ENCODE measurements at places on chromosomes 7 and 10.

GRCh38 chr7:81676105-81676811, 93.6 kb downstream of the HGF start:
- DNase-seq = no peak

DNA sequence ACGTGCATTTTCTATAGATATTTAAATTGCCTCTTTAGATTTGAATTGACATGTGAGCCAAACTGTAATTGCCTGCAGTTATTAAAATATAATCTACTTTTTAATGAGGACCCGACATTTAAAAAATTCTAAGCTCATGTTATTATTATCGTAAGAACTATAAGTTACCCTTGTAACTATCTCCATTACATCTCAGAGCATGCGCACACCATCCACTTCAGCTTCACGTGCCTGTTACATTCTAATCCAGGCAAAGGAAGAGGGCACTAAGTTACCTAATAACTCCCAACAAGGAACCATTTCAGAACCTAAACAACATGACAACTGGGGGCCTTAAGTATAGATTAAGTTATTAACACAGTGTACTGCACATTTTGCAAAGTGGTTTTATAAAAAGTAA, 509.0 kb upstream of the DPP6 start:
- no peak for DNase-seq

DNA sequence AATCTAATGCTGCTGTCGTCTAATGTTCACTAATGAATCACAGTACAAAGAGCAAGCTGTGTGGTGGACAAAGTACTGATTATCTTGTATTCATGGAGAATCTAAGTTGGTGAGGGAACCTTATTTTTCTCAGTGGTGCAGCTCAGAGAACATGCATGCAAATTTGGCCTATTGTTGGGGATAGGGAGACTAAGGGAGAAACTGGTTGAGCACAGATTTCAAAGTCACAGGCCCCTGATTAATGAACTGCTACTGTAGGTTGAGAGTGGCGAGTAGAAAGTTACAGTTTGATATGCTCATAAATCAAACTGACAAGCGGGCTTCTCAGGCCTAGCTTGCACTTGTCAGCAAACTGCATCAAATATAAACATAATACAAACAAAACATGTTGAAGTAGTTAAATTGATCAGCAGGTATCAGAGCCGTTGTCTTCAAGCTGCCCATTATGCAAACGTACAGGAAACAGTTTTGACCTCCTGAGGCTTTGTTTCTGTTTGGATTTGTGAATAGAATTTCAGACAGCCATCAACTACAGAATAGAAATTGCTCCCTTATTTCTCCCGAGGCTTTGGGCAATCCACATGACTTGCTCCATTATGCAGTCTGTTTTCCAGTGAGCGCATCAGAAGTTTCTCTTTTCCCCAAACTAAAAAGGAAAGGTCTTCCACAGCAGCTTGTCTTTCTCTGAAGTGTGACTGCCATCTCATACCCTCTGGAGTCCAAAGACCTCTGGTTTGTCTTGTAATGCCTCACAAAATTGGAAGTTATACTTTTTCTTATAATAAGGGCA, 215.8 kb downstream of the FOXP2 start:
- no peak for DNase-seq

DNA sequence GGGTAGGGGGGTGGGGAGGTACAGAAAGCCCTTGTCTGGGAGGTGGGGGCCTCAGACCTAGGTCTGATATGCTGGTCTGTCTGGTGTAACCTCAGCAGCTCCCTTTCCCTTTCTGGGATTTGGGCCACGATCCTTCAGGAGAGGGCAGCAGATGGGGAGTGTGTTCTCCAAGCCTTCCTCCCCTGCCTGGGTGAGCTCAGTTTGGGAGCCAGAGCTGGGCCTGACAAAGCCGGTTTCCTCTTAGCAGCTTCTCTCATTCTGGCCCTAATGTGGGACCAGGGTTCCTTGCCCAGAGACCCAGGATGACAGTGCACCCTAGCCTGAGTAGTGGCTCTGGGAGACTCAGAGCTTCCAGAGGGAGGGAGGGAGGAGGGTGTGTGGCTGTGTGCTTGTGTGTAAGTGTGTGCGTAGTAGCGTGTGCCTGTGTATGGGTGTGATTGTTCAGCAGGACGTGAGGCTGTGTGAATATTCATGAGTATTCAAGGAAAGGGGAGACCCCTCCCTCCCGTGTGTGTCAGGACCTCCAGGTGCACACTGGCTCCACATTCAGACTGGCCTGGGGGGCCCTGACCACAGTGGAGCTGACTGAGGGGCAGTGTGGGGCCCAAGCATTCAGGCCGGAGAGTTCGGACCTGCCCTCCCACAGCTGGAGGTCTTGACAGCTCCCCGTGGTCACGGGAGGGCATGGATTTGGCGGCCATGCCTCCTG, 96.5 kb downstream of the ZMIZ1 start:
- DNase-seq = no peak

DNA sequence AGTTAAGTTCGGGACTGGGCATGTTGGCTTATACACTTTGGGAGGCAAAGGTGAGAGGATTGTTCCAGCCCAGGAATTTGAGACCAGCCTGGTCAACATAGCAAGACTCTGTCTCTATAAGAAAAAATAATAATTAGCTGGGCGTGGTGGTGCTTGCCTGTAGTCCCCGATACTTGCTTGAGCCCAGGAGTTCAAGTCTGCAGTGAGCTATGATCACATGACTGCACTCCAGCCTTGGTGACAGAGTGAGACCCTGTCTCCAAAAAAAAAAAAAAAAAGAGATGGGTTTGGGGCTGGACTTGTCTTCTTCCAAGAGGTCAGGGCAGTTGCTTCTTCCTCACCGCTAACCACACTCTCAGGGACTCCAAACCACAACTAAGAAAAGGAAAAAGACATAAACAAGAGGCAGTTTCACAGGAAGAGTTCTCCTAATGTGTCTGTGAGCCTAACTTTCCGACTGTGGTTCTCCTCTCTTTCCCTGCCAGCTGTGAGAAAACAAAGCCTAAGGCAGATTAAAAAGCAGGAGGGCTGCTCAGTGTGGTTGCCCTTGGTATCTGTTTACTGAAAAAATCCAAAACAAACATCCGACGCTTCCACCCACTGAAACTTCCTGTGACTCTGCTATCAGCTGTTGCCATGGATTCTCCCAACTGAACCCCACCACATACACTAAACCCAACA, 2.4 kb upstream of the SERPINE1 start:
- DNase-seq = no peak

DNA sequence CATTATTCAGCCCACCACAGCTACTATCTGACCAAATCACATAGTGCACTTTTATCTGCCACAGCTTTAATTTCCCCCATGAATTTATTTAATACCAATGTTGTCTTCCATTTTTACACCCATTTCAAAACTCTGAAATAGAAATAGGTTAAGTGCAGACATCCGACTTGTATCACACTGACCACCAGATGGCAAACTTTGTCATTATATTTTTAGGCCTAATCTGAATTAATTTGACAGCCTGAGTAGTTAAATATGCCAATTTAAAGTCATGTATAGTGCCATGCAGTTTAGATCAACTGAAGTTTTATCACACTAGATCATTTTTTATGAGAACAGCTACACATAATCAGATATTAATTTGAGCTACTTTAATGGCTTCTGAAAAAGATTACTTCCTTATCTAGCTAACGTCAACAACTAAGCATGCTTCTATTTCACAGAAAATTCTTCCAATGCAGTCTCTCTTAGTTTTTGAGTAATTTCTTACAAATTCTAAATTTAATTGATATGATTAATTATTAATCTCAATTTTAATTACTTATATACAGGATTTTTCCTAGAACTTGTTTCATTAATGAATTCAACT, 566.4 kb downstream of the GFRA1 start:
- DNase-seq = no peak

- DNase-seq = no peak
Observed at GRCh38 chr7:38169847-38170246, 8.2 kb upstream of the STARD3NL start.

DNA sequence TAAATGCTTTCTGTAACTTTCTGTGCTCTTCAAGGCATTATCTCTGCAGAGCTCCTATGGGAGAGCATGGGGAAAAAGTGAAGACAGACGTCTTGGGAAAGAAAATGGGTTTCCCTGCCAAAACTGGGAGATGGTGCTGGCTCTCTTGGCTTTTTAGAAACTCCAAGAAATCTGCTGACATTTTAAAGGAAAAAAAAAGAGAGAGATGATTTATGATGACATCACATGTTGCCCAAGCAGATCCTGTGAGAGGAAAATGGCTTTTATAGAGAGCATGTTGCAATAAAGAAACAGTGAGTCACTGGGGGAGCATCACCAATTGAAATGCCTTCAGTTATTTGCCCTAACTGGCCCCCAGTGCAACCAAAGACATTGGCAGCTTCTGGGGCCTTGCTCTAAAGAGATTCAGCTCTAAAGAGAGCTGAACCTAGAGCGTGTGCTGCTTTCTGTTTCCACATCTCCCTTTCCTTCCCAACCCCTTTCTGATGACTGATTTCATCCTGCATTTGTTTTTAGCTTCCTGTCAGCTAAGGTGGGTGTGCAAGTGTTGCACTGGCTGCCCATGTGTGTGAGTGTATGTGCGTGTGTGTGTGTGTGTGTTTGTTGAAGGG, 37.7 kb downstream of the LRMDA start:
- DNase-seq = no peak

- no peak for DNase-seq
Observed at GRCh38 chr7:101179117-101179516, 976 bp downstream of the NAT16 start.

DNA sequence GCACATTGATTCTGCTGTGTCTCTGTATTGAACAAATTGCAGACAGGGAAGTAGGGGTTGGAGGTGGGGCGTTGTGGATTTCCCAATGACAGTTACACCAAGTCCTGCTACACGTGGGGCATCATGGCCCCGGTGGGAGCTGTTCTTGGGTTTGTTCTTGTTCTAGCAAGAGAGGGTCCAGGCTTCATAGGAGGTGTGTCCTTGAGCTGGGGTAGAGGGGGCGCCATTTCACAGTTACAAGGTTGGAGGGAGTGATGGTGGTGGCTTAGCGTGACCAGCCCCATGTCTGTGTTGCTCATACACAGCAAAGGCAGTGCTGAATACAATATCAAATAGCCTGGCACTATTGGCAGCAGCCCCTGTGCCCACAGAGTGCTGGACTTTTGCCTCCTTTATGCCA, 15.7 kb downstream of the SH2D4B start:
- no peak for DNase-seq

DNA sequence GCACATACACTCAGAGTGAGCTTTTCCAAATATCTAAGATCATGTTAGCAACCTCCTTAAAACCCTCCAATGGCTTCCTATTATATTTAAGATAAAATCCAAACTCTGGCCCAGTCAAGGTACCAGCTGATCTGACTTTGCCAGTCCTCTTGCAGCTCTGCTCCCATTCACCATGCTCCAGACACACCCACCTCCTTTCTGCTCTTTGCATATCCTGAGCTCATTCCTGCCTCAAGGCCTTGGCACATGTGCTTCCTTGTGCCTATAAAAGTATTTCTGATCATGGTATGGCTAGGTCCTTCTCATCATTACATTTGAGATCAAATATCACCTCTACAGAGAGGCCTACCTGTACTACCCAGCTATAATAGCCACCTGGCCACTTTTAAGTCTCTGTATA, 27.5 kb downstream of the XPNPEP1 start:
- DNase-seq = no peak

- no peak for DNase-seq
Observed at GRCh38 chr7:46652317-46652716, 731.2 kb upstream of the IGFBP3 start.

GRCh38 chr7:79789584-79790345, 336.3 kb upstream of the MAGI2 start:
- DNase-seq = no peak

DNA sequence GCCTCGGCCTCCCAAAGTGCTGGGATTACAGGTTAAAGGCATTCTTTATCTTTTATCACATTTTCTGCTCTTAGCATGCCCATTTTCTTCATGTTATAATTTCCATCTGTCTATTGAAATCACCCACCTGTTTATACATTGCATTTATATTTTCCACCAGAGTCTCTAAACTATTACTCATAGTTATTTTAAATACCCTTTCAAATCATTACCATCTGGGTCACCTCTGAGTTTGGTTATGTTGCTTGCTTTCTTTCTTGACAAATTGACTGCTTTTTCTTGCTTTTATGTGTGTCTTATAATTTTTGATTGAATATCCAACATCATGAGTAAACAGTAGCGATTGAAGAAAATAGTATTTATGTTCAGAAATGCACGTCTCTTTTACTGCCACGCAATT, 71.4 kb downstream of the TMEM270 start:
- no peak for DNase-seq

- no peak for DNase-seq
Observed at GRCh38 chr10:44956226-44956625, 3.4 kb upstream of the RASSF4 start.

DNA sequence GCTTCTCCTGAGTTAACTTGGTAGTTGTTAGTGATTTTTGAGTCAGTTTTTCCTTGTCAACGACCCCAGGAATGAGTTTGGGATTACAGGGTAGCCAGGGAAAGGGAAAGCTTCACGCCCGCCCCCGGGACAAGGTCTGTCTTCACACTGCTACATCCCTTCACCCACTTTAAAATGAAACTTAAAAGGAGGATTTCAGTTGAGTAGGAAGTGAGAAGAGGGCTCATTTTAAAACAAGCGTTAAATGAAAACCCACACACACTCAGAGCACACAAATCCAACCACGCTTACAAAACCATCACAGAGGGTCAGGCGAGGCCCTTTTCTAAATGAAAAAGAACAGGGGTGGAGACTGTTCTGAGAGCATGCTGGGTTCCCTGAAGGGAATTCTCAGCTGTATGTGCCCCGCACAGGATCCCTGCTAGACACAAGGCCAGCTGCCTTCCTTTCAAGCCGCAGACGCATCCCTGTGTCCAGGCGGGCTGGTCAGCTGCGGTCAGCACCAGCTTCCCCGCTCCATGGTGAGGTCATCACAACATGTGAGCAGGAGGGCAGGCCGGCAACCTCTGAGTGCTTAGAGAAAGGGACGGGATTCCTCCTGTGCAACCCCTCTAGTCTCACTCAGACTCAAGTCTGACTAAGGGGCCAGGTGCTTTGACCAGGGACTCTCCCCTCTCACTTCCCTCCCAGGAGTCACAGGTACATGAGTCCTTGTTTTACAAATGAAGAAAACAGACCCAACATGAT, 111.8 kb downstream of the EGFR start:
- no peak for DNase-seq

DNA sequence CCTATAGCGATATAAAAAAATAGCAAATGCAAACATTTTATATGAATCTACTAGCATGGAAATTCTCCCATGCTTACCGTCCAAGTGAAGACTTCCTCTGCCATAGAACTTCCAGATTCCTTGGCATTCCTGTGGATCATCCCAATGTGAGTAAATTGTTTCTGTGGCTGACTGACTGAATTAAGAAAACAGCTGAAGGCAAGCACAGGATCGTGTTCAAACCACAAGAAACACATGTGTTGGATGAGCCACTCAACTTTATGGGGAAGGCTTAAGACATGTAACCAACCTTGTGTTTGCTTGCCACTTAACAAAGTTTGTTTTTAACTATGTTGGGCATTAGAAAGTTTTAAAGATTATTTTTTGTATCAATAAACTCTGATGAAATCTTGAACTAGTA, 2.6 kb upstream of the MYPN start:
- no peak for DNase-seq

GRCh38 chr10:94011296-94011695, 17.6 kb downstream of the PLCE1 start:
- no peak for DNase-seq

GRCh38 chr10:116125180-116125579, 147.8 kb downstream of the GFRA1 start:
- no peak for DNase-seq

- DNase-seq = no peak
Observed at GRCh38 chr7:151271699-151272355, 23.3 kb upstream of the SMARCD3 start.

All from stimulated activated CD4-positive, alpha-beta T cell treated with anti-CD3 and anti-CD28 coated beads, TNF-alpha, amount 100 ng/mL, for 24 hours (primary cell).